ENCODE measurements at places on chromosomes 5 and 9.

- no peak for DNase-seq
Observed at GRCh38 chr5:66839636-66840185, 243.5 kb downstream of the MAST4 start.

GRCh38 chr5:115487756-115488155, 56.8 kb downstream of the FEM1C start:
- DNase-seq, result no peak

DNA sequence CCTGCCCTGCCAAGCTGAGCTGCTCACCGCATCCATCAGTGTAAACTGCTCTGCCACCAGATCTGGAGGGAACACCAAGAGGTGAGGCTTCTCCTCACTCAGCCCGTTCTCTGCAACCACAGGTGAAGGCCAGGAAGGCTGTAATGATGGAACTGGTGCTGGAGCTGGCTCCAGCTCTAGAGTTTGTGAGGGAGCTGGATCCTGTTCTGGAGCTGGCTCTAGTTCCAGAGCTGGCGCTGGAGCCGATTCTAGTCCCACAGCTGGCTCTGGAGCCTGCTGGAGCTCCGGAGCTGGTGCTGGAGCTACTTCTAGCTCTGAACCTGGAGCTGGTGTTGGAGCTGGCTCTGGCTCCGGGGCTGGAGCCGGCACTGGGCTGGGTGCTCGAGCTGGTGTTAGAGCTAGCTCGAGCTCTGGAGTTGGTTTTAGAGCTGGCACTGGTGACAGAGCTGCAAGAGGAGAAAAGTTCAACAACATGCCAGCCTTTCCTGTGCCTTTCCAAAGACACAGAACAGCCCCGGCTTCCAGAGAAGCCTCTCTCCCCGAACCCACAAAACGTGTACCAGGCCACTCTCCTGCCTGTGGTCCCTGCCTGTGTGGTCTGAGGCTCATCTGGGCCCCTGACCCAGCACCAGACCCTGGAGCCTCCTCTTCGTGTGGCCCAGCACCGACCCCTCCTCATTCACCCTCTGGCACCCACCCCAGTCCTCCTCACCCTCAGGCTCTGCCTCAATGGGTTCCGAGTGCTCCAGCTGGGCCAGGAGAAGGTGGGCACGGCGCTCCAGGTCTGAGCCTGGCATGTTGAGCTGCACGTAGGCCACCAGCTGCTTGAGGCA, 12.9 kb downstream of the RALGDS start:
- no peak for DNase-seq

DNA sequence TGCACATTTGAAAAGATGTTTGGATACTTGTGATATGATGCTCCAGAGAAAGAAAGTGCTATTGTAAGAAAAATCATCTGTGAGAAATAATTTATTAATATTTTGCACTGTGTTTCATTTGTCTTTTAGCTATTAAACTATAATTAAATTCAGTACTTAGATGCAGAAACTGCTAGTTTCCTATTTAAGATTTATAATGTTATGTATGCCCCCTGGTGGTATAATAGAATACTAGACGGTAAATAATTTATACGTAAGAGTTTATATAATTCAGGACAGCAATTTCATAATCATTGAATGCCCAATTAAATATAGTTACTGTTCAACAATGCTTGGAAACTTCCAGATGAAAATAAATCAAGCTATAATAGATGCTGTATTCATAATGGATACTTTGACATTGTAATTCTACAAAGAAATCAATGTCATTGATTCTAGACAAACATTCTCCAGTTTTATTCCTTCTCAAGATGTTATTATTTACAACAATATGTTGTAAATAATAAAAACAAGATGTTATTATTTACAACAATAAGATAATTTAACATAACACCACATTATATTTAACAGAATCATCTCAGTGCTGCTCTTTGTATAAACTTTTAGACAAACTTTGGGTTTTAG, 101.0 kb downstream of the TMEM232 start:
- peak; percentile 23 for DNase-seq

DNA sequence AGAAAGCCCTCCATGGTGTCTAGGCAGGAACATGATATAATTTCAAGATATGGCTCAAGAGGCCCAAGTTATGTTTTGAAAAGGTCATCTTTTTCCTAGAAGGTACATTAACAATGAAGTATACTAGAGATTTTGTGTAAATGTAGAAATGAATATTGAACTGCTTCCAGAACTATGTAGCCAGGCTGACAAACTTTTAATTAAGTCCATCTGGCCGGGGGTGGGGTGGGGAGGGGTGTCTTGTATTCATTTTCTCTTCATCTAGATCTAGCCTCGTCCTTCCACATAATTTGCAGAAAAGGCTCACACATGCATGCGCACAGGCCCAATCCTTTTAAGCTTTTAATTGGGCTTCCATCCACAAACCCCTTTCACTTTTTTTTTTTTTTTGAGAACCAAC, 323.3 kb downstream of the ARL15 start:
- DNase-seq, result no peak

- DNase-seq, result no peak
Observed at GRCh38 chr9:77533671-77534070, 114.5 kb downstream of the GNA14 start.

DNA sequence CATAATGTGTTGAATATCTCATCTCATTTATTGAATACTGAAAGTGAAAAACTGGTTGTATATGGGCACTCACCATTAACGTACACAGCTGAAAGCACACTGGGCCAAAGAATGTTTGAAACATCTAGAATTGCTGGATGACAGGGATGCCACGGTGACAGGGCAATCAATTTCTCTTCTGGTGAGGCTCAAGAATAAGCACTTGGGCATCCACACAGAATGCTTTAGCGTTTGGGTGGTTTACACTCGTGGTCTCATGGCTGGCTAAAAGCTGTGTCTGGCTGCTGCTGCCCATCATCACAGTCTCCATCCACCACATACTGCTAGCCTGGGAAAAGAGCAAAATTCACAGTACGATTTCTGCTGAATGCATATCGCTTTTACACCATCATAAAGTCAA, 30.7 kb upstream of the IL31RA start:
- DNase-seq, result no peak

- peak; percentile 35 for DNase-seq
Observed at GRCh38 chr9:137446851-137447471, 5.8 kb upstream of the ENTPD8 start.

DNA sequence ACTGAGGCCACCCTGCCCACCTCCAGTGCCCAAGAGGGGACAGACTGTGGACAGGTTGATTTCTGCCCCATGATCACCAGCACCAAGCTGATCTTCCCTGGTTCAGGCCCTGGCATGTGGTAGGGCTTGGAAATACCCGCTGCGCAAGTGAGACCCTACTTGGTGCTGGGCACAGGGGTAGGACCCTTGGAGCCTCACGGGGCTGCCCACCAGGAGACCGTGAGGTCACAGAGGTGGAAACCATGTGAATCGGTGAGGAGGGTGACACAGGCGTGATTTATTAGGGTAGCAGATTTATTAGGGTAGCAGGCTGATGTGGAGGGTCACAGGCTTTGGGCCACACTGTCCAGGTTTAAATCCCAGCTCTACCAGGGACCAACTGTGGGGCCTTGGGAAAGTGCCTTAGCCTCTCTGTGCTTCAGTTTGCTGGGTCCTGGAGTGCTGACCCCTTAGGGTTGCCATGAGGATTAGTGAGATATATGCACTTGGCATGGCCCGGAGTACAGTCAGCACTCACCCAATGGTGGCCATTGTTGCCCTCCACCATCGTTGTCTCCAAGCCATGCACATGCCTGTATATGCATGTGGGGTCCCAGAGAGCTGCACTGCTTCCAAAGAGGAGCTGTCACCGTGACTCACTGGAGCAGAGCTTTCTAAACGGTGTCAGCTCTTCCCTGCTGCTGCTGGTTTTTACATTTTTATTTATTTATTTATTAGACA, 20.9 kb upstream of the DUSP1 start:
- no peak for DNase-seq

- DNase-seq, result no peak
Observed at GRCh38 chr9:121720311-121721057, 69.0 kb downstream of the DAB2IP start.

- no peak for DNase-seq
Observed at GRCh38 chr5:135497971-135498636, 37.7 kb downstream of the NEUROG1 start.

DNA sequence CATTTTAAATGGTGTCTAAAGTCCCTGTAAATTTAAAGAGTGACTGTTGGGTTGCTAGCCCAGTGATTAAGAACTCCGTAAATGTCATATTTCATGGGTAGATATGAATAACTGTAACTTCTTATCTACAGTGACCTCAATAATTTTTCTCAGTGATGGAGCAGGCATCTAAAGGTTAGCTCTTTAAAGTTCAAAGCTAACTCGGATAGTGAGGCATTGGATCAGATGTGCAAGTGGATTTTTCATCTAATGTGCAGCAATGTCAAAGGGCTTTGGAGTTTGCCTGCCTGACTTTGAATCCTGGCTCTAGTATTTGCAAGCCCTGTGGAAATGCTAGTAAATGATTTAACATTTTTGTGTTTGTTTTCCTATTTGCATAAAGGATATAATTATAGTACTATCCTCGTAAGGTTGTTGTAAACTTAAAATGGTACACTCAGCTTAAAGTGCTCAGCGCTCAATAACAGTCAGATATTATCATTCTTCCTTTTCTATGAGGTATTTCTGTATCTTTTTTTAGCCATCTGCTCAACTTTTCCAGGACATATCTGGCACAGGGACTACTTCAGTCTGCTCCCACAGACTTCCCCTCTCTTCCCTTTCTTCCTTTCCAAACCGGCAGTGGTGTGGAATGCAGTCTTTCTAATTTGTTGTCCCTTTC, 163.7 kb upstream of the ELL2 start:
- no peak for DNase-seq

- DNase-seq, result no peak
Observed at GRCh38 chr9:94937214-94937903, 210.9 kb downstream of the AOPEP start.

GRCh38 chr5:67886761-67887160, 328.8 kb upstream of the PIK3R1 start:
- no peak for DNase-seq
